ENCODE measurements at places on chromosomes 12 and 14.

- no peak for DNase-seq
Observed at GRCh38 chr14:67486890-67487289, 1.6 kb downstream of the TMEM229B start.

- DNase-seq = no peak
Observed at GRCh38 chr12:67810166-67810565, 161.6 kb downstream of the DYRK2 start.

- DNase-seq = no peak
Observed at GRCh38 chr12:19190292-19191031, 60.9 kb downstream of the PLEKHA5 start.

GRCh38 chr12:32742133-32742532 lies 13.6 kb downstream of the YARS2 start:
- no peak for DNase-seq

- no peak for DNase-seq
Observed at GRCh38 chr12:13069380-13069779, 25.2 kb downstream of the FAM234B start.

DNA sequence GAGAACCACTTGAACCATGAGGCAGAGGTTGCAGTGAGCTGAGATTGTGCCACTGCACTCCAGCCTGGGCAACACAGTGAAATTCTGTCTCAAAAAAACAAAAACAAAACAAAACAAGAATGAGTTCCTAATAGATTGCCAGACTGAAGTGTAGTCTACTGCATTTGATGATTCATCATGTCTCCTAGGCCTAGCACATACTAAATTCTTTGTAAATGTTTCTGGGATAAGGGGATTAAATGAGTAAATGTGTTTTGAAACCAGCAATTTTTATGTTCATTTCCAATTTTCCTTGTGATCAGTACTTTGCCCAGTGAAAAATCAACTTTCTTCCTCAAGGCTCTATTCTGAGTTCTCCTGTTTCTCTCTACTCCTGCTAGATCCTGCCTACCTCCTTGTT lies 2.9 kb upstream of the DYRK2 start:
- no peak for DNase-seq

All from T-helper 9 cell (primary cell).